GM03348 (cell line): ENCODE measurements at places on chromosomes 1 and 21.
A peak's percentile ranks its signal among the peaks of the same experiment; 100 is the strongest.

DNA sequence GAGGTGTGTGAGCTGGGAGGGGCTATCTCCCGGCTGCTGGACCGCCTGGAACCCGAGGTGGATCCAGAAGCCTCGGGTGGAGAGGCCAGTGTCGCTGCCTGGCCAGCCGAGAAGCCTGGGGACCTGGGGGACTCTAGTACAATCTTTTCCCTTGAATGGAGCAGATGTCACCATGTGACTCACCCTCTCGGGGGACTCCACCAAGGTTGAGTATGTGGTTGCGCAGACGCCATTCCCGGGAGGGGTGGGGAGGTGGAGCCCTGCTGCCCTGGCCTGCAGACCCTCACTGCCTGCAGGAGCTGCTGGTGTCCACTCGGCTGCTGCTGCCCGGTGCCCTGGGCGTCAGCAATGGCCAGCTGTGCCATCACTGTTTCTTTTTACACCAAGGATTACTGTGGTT is 40.3 kb downstream of the TP73 start:
- no peak for DNase-seq

DNA sequence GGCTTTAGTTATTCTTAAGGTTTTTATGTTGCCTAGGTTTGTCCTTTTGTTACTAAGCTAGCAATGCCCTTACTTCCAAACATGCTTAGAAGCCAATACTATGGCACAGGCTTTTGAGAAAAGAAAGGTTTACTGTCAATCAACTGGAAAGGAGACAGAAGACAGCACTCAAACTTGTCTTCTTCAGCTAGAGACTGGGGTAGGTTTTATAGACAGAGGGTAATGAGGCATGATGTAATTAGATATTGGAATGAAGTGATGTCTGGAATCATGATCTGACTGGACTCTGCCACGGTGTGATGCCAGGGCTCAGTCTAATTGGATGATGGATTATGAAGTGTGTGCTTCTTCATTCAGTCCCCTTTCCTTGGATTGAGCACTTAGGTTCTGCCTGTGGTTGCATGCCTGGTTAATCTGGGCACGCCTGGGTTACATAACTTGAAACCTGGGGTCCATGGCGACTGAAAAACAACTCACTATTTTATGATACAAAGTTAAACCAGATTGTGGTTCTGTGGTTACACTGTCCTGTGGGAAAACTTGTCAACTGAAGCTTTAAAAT is 625.8 kb downstream of the BRINP3 start:
- no peak for DNase-seq

DNA sequence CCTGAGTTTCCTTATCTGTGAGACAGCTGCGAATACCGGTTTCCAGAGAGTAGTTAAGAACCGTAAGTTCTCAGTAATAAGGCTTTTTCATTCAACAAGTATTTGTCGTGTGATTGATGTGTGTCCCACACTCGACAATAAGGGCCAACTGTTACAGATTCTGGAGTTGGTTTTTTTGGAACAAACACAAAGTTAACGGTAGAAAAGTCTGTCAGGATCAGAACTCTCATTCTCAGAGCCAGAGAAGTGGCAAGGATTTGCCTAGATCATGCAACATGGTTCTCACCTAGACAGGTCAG is 837 bp downstream of the NUDC start:
- no peak for DNase-seq

DNA sequence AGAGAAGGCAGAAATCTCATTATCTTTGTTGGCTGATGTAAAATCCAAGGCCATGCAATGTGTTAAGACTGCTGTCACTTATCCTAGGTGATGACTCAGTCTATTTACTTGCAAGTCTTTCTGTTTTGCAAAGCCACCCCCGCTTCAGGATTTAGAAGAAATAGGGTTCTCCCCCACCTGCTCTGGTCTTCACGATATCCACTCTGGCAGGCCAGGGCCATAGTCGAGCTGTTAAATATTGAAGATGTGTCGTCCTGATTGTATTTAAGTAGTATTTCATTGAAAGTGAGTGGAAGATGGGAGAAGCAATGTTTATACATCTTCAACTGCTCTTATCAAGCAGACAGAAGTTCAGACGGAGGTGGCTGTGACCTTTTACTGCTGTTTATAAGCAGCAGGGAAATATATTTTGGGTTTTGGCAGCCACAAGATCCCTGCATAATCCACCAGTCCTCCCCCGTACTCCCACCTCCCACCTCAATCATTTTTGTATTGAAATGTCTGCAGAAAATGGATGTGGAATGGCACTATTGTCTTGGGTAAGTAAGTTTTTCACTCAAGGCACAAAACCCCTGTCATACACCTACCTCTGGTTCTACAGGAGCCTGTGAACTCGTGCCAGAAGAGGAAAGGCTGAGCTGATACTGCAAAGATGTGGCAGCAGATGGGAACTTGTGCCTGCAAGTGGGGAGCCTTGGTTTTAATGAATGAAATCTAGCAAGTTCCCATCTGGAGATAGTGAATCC is 117.4 kb downstream of the MRPS6 start:
- no peak for DNase-seq

DNA sequence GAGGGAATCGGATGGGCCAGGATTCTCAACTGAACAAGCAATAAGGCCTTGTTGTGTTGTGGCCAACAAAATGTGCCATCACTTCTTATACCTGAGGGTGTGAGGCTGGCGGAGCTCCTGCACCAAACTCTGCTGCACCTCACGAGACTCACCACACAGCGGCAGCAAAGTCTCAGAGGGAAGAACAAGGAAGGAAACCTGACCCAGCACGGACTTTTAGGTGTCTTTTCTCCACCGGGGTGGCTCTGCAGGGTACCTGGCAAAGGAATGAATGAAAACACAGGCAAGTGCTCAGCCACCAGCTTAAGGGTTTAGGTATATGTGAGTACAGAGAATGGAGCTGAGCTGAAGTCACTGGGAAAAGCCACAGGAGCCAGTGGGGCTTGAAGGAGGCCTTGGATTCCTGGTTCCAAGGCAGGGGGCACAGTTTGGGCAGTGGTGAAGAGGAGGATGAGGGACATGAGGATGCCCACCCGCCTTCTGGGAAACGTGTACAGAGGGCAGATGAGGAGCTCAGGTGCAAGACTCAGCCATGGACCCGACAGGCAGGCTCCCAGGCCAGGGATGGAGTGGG is 31.1 kb upstream of the HSD3B1 start:
- DNase-seq: peak; percentile 33

GRCh38 chr1:93448983-93449804 is 1.3 kb downstream of the FNBP1L start:
- DNase-seq: peak; percentile 57

GRCh38 chr1:53362851-53363642 is 35.2 kb upstream of the LRP8 start:
- DNase-seq: no peak

- DNase-seq: no peak
These were observed 29.6 kb upstream of the RGS16 start for GRCh38 chr1:182633657-182634281.

DNA sequence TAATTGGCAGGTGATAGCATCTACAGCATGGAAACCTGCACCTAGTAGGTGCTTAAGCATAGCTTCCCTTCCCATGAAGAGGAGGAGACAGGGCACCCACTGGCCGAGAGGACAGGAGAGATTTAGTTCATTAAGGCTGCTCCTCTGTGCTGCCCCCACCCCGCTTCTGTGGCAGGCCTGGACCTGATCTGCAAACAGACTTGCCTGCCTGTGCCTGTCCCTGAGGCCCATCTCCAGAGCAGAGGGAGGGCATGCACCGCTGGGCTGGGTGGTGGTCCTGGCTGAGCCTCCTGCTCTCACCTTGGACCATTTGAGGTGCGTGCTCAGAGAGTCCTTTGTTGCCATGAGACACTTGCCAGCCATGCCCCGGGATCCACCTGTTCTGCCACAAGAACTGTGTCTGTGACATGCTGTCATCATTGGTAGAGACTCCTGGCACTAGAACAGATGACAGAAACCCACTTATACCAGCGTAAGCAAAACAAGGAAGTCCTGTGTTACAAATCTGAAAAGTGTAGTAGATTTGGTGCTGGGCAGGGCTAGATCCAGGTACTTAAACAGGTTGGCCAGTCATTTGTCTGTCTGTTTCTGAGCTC is 55.6 kb downstream of the PTPRF start:
- no peak for DNase-seq

DNA sequence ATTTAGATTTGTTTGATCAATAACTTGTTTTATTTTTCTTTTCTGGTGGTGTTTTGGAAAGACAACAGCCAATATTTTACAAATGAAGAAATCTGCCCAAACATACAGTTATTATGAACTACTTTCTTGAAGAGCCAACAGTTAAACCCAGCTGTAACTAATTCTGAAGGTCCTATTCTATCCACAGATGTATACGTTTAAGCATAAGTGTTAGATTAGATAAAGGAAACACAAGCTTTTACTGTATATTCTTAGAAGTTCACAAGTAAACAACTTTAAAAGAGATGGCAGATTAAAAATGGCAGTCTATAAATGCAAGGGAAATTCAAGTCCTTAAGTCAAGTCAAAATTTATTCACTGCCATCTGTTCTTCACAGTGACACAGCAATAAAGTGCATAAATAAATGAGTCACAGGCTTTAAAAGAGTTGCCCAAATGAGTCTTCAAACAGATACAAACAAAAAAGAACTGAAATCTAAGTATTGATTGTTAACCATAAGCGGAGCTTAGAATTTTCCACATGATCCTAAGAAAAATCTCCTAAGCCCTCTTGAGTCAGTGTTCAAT is 49.9 kb upstream of the KCNH1 start:
- no peak for DNase-seq

- no peak for DNase-seq
These were observed 2.8 kb upstream of the KCNA3 start for GRCh38 chr1:110677526-110677925.

DNA sequence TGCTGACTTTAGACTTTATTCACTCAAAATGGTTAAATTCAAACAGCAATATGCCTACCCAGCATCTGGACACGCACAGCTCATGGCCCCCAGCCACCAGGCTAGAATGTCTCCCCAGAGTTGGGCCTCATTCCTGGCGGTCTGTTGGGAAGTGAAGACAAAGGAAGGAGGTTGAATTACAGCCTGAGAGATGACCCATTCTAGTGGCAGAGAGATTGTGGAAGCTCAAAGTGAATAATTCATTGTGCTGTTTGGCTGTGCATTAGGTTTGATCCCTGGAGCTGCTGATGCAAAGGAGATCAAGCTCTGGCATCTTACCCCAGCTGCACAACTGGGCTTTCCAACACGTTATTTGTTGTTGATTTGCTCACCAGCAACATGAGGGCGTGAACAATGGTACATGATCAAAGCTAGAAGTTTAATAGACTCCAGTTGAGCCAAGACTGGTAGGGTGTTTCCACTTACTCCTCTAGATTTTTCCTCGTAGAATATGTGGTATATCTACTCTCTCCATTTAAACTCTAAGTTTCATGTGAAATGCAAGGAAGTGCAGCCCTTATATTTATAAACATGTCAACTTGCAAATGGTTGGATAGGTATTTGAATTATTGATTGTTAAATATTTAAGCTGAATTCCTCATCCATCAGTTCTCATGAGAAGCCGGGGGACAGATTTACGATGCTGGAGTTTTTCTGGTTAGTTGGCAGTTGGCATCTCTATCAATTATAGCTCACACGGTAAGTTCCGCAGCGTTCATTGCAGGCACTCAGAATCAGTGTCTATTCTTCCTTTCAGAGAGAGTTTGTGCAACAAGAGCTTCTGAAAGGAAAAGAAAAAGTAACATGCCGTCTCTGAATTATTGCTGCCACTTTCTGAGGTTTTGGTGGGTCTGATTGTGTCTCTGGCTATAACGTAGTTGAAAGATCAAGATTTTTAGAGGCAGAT is 222.7 kb downstream of the TM2D1 start:
- DNase-seq: no peak

- DNase-seq: peak; percentile 63
These were observed 1.9 kb downstream of the SLC6A9 start for GRCh38 chr1:44029260-44029910.

GRCh38 chr1:235734335-235734734 is 84.8 kb upstream of the GNG4 start:
- DNase-seq: no peak

GRCh38 chr21:28455253-28455600 is 537.5 kb downstream of the LTN1 start:
- peak; percentile 43 for DNase-seq

DNA sequence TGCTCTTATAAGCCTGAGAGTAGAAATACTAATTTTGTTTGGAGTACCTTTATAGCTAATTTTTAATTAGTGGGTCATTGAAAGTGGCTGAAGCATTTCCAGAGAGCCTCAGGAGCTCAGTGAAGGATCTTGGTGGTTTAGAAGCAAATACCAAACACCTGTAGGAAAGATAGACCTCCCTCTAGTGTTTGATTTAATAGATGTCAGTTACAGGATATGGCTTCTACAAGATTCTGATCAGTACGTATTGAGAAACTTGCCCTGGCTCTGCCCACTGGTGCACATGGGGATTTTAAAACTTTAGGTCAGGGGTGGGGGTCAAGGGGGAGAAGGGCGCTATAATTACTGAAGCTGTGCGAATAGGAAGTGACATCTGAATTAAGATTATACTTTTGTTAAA is 122.2 kb downstream of the POU2F1 start:
- no peak for DNase-seq

DNA sequence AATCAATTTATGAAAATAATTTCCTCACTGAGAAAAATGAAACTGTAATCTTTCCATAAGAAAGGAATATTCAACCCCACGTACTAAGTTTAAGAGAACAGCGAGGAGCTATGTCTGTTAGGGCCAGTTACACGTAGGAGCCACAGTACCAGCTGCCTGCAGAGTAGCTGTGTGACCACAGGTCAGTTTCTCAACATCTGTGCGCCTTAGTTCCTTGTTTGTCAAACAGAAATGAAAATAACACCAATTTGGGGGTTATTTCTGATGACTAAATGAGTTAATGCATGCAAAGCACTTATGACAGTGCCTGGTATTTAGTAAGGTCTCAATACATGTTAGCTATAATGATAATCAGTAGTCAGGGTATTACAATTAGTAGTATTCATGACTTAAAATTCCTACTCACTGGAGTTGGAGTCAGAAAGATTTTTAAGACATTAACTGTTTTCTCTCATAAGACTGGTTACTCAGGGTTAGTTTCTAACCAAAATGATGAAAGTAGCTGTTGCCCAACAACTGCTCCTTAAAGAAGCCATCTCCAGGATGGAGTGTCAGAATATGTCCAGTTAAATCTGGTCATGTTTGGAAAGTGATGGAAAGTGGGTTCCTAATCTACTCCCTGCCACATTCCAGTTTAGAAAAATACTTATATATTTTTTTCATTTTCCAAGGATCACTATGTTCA is 85.8 kb upstream of the ZNF648 start:
- DNase-seq: no peak
